Stimulated activated CD4-positive, alpha-beta T cell treated with anti-CD3 and anti-CD28 coated beads, TNF-alpha, amount 100 ng/mL, for 1 hour (primary cell): ENCODE measurements at places on chromosomes 1 and 21.

GRCh38 chr21:14569868-14570267 lies 23.8 kb upstream of the SAMSN1 start:
- no peak for DNase-seq

- DNase-seq, result no peak
Measured at GRCh38 chr1:12629511-12629956, 11.5 kb upstream of the DHRS3 start.

- DNase-seq, result no peak
Measured at GRCh38 chr21:34276711-34277425, 86.9 kb upstream of the KCNE2 start.

GRCh38 chr1:211309617-211310016 lies 17.0 kb upstream of the TRAF5 start:
- DNase-seq, result no peak

- no peak for DNase-seq
Measured at GRCh38 chr1:51661081-51661518, 44.2 kb downstream of the OSBPL9 start.

DNA sequence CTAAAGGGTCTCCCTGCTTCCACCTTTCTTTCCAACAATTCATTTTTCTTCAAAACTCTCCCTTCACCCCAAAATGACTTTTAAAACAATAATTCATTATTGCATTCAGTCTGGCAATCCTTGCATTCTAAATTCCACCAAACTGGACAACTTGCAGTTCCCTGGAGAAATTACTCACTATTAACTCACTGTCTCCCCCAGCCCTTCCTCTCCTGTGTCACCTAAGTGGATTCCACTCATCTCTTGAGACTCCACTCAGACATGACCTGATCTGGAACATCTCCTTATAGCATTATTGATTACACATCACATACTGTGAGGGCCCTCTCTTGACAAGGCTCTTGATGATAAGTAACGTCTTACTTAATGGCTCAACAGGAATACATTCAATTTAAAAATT lies 257.1 kb downstream of the BRINP2 start:
- no peak for DNase-seq

GRCh38 chr1:19507516-19507915 lies 22.2 kb upstream of the CAPZB start:
- no peak for DNase-seq

DNA sequence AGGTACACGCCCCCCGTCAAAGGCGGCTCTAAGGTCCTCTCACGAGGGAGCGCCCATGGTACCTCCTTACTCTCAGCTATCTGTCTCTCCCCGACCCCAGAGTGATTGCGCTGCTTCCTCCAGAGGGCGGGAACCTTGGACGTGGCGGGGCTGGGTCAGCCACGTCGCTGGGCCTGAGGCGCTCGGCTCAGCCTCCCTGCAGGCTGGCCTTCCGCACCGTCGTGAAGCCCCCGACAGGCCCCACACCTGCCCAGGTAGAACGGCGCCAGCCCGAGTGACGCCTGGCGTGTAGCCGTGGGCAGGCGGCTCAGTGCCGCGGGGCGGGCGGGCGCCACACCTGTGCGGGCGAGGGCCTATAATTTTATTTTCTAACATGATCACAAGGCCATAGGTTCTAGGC lies 122.2 kb upstream of the BEND5 start:
- DNase-seq, result no peak

DNA sequence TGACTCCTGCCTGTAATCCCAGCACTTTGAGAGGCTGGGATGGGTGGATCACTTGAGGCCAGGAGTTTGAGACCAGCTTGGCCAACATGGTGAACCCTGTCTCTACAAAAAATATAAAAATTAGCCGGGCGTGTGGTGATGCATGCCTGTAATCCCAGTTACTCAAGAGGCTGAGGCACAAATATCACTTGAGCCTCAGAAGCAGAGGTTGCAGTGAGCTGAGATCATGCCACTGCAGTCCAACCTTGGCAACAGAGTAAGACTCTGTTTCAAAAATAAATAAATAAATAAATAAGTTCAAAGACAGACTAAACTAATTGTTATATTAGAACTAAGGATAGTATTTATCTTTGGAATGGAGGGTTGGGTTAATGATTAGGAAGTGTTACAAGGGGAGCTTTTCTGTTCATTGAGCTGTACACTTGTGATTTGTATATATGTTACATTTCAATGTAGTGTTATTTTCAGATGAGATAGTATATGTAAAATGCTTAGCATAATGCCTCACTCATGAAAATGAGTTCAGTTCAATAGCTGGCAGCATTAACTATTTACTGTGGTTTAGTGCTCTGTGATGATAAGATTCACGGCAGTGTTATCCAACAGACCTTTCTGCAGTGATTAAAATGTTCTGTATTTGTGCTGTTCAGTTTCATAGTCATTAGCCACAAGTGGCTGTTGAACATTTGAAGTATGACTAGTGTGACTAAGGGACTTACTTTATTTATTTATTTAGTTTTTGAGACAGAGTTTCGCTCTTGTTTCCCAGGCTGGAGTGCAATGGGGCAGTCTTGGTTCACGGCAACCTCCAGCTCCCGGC lies 47.7 kb downstream of the OSBPL9 start:
- no peak for DNase-seq

DNA sequence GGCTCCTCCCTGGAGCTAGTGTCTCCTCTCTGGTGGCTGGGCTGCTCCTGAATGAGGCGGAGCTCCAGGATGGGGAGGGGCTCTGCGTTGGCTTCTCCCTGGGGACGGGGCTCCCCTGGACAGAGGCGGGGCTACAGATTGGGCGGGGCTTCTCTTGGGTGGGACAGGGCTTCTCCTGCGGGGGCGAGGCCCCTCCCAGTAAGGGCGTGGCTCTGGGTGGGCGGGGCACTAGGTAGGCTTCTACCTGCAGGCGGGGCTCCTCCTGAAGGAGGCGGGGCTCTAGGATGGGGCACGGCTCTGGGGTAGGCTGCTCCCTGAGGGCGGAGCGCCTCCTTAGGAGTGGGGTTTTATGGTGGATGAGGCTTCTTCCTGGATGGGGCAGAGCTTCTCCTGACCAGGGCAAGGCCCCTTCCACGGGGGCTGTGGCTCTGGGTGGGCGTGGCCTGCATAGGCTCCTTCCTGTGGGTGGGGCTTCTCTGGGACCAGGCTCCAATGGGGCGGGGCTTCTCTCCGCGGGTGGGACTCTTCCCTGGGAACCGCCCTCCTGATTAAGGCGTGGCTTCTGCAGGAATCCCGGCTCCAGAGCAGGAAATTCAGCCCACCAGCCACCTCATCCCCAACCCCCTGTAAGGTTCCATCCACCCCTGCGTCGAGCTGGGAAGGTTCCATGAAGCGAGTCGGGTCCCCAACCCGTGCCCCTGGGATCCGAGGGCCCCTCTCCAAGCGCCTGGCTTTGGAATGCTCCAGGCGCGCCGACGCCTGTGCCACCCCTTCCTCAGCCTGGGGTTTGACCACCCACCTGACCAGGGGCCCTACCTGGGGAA lies 22.7 kb upstream of the ARF1 start:
- peak; percentile 26 for DNase-seq

GRCh38 chr1:7586031-7586941 lies 184.8 kb upstream of the VAMP3 start:
- DNase-seq, result no peak

GRCh38 chr21:44823179-44823660 lies 5.4 kb upstream of the SUMO3 start:
- DNase-seq, result no peak
